ELR (cell line): ENCODE measurements at places on chromosomes 5 and 9.

DNA sequence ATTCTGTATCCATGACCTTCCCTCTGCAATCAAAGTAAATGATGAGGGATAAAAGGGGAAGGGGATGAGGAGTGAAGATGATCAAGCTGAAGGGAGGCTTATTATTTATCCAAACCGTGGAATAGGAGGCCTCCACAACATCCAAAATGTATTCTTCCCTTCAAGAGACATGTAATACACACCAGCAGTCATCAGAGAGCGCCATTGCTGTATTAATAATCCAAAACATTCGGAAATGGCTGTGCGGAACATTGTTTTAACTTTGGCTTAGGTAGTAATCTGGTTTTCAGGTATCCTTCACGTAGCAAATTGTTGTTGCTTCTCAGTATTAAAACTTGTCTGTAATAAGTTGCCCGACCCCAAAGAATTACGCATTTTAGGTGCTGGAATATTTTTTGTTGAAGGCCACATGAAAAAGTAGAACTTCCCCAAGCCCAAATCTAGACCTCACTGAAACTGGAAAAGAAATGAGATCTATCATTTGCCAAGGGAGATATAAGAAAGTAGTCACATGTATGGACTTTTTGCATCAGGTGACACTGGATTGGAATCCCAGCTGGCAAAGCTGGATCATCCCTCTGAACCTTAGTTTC lies 2.6 kb upstream of the BOD1 start:
- peak; percentile 73 for DNase-seq

DNA sequence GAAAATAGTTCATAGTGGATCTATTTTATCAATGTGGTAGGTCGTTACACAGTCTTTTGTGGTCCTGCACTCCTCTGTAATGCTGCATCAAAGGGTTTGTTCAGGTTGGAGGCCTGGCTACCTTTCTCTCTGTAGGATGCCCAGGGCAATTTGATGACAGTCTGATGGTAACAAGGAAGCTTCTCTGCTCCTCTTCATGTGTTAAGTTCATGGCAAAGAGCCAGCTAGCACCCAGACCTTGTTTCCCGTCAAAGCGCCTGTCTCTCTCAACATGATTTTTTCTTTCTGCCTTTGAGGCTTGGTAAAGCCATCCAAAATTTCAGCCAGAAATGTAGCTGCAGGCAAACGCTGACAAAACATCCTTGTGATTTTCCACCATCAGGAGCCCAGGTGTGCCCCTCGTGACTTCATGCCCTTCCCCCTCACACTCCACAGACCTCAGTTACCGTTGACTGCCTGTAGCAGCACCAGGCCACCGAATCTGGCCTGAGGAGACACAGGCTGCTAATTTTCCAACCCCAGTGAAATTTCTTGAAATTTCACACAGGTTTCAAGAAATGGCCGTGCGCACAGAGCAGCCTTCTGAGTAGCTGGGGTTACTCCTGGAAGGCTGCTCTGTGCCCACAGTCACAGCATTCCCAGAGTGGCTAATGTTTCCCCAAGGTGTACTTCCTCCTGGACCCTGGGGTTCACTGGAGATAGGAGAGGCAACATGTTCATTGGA lies 292.7 kb downstream of the CWC27 start:
- DNase-seq: no peak

- DNase-seq: no peak
These were observed 19.0 kb upstream of the TCOF1 start for GRCh38 chr5:150338546-150338945.

GRCh38 chr9:13410566-13411031 lies 131.1 kb upstream of the MPDZ start:
- no peak for DNase-seq

GRCh38 chr5:154764967-154765366 lies 9.8 kb downstream of the LARP1 start:
- no peak for DNase-seq

DNA sequence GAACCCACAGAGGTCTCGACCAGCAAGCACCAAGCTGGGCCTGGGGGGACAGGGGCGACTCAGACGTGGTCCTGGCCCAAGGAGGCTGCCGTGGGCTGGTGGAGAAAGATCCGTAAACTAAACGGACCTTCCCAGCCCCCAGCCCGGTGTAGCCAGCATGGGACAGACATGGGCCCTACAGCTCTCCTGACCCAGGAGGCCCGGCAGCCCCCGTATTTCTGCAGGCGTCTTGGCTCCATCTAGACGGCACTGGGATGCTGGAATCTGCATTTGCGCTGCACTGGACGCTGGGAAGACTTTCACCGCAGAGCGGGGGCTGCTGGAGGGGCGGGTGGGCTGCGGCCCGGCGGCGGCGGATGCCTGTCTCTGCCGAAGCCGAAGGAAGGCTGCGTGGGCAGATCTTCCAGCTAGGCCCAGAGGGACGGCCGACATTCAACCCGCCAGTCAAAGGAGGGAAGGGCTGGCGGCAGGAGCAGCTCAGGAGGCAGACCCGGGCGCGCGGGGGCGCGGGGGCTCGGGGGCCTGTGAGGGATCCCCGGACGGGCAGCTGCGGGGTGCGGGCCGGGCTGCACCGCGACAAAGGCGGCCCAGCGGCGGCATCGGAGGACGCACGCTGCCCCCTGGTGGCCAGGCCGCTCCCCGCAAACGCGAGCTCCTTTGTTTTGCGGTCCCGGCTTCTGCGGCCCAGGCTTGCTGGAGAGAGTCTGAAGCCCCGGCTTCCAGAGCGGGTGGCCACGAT lies 266.2 kb downstream of the NSG2 start:
- DNase-seq: peak; percentile 50

DNA sequence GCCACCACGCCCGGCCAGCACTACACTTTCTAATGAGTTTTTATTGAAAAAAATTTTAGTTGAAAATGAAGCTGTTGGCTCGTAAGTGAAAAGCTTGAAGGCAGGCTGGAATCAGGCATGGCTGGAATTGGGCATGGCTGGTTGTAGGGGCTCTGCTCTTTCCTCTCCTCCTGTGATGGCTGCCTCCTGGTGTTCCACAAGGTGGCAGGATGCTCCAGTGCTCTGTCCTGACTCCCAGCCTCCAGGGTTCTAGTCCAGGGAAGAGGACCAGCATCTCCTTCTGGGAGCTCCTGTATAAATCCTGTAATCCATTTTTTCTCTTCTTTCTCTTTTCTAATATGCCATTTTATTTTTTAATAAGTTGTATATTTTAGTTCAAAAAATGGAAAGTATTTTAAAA lies 57.2 kb upstream of the DHFR start:
- peak; percentile 70 for DNase-seq

DNA sequence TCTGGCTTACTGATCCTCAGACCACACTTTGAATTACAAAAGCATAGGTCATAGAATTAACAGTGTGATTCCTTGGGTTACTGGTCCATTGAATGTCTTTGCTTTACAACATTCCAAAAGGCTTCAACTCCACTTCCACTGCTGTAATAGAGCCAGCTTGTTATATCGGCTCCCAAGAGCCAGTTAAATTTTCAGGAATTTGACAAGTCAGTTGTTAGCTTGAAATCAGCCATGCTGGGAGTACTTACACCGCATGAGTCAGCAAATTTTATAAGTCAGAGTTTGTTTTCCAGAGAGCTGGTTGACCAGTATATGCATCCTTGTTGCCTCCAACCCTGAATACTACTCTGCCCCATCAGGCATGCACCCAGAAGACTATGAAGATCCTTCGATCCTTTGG lies 73.1 kb downstream of the FOXB2 start:
- DNase-seq: peak; percentile 3

- DNase-seq: no peak
These were observed 124.7 kb downstream of the FBN2 start for GRCh38 chr5:128413356-128413755.

GRCh38 chr5:132474881-132475496 lies 15.6 kb downstream of the IRF1 start:
- DNase-seq: no peak

- no peak for DNase-seq
These were observed 507.3 kb downstream of the CTNND2 start for GRCh38 chr5:11396917-11397316.

GRCh38 chr9:91163773-91164471 lies 197.8 kb downstream of the AUH start:
- DNase-seq: no peak
